ENCODE measurements at places on chromosomes 11 and 22.

DNA sequence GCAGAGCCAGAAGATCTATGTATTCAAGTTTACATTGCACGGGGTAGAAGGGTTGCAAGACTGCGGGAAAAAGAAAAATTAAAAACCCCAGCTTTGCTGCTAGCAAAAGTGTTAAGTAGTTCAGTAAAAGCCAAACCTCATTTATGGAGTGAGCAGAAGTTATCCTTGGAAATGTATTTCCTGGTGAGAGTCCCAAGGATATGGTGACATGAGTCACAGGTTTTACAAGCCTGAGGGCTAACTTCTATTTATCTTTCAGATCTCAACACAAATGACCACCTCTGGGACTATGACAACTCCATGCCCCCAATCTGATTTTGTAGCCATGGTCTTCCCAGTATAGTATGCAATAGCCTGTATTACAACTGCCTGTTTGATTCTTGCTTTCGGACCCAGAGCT, 26.1 kb downstream of the ABTB2 start:
- DNase-seq, result no peak

- DNase-seq, result no peak
These were observed 4.6 kb upstream of the ACRV1 start for GRCh38 chr11:125685228-125685627.

DNA sequence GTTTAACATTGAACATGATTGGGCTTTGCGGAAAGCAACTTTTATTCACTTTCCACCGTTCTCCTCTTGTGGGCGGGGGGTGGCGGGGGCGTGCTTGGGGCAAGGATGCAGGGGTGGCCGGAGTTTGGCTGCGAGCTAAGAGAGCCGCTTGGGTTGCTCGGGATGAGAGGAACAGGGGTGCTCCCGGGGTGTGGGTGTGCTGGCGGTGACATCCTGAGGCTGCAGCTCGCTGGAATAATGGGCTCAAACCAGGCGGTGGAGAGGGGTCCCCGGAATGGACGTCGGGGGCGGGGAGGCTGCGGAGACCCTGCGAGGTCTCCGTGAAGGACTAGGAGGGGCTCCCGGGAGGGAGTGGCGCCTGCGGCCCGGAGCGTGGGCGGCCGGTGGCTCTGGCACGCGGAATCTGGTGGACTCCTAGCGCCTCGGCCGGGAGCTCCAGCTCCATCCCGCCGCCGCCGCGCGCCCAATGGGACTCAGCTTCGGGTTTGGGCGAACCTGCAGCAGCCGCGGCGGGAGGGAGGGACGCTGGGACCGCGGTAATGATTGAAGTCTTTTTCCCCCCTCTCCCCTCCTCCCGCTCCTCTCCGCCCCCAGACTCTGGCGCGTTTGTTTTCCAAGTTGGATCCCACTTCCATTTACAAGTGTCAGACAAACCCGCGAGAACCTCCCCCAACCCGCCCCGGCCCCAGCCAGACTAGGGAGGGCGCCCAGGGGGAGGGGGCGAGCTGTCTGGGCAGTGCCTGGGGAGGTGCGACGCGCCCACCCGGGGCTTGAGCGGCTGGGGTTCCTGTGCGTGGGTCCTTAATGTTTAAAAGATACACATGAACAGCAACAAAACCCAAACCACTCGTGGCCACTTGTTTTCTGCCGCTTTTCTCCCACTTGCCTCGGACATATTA, 2.0 kb downstream of the FAT3 start:
- no peak for DNase-seq

GRCh38 chr22:31143038-31143437, 2.7 kb upstream of the PLA2G3 start:
- no peak for DNase-seq

DNA sequence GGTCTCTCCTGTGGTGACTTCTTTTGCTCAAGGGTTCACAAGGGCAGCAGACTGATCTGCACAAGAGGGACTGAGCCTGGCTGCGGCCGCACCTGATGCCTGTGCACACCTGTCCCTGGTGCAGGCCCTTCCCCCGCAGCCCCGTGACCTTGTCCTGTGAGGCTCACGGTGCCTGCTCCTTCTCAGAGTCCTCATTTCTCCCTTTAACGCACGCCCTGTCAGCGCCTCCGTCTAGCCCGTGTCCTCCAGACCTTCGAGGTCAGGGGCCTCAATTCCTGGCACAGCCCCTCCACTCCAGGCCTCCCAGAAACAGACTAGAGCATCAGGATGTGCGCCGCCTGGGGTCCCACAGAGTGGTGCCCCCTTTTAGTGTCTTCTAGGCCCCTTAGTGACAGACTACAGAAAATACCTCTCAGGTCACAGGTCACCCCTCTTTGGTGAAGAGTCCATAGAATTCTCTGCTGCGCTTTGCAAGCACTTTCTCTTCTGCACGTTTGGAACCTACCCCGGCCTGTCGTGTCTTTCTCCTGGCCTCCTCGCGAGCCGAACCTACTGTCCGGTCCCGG, 1.0 kb upstream of the DRD4 start:
- DNase-seq, result no peak

DNA sequence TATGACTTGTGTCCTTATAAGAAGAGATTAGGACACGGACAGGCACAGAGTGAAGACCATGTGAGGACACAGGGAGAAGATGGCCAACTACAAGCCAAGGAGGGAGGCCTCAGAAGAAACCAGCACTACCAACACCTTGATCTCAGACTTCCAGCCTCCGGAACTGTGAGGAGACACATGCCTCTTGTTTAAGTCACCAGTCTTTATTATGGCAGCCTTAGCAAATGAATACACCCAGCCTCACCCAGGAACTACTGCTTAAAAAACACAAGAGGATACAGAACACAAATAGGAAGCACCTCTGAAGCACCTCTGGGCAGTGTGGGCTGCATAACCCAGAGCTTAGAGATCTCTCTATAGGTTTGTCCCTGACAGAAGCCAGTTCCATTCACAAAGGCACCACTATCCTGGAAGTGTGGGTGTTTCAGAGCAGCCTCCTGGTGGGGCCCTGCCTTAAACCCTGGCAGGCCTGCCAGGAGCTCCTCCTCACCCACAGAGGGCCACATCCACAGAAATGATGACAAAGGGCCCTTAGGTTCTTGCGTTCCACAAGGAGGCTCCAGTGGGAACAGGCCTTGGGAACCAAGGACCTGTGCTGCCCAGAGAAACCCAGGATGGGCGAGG, 58.8 kb downstream of the CHRDL2 start:
- DNase-seq, result no peak

GRCh38 chr11:10979529-10979928, 121.7 kb upstream of the ZBED5 start:
- no peak for DNase-seq

DNA sequence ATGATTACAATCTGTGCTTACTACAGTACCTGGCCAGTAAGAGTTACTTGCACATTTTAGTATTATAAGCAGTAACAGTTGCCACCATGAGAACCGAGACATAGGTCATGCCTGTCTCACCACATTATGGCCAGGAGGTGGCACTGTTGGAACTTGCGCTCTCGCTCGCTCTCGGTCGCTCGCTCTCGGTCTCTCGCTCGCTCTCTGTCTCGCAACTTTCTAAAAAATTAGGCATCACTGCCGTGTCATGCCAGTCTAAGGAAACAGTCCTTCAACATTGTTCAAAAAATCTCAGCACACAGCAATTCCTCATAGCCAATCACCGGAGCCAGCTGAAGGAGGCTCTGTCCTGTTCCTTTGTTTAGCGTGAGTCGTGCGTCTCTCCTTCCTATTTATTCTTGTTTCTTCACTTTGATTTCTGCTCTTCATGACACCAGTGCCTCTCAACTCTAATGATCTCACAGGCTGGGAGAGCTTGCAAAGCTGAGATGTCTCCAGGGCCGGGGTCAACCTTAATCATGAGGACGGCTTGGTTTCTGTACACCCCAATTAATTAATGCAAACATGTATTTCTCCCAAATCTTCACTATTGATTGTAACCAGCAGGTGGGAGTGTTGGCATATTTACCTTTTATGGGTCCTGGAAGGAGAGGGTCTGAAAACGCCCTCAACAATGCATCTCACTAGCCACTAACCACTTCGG, 6.3 kb upstream of the ADAMTS8 start:
- DNase-seq, result peak; percentile 67

DNA sequence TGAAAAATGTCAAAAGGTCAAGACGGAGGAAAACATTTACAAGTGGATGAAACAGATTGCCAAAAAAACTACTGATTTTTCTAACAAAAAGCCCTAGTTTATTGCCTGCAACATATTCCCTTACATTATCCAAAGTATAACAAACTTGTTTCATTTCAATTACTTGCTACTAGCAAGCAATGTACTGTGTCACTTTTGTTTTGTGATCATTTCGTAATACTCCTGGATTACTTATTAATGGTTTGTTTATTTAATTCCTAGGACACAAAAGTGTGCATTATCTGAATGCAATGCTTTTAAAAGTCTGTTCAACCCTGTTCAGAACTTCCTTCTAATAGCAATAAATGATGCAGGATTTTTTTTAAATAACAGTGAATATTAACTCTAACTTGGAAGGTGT, 50.9 kb downstream of the CCDC34 start:
- no peak for DNase-seq

DNA sequence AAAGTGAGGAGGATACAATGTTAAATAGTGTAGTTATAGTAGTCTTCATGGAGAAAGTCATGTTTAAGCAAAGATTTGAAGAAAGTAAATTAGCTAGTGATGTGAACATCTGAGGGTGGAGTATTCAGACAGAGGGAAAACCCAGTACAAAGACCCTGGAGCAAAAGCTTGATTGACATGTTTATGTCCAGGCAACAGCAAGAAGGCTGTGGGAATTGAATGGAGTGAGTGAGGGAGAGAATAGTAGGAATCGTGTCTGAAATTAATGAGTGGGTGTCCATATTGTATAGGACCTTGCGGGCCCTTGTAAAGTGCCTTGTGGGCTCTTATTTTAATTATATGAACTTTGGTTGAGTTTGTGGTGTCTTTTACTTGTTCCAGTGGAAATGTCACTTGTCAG, 424.1 kb upstream of the KIRREL3 start:
- DNase-seq, result no peak

- no peak for DNase-seq
These were observed 653 bp downstream of the PCSK7 start for GRCh38 chr11:117230999-117231841.

DNA sequence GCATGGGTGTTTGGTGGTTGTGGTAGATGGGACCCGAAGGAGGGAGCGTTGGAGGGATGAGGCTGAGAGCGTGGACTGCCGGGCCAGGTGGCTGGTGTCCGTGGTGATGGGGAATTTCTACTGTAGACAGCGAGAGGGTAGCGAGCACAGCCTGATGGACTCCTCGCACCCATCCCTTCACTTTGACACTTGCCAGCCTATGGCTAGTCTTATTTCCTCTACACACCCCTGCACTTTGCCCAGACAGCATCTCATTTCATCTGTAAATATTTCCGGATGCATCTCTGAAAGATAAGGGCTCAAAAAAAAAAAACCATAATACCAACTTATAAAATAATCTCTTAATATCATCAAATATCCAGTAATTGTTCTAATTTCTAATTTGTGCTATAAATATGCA, 5.8 kb downstream of the OMP start:
- no peak for DNase-seq

GRCh38 chr11:20839231-20839630, 169.8 kb downstream of the NELL1 start:
- no peak for DNase-seq

GRCh38 chr11:45371251-45372115, 85.3 kb upstream of the SYT13 start:
- DNase-seq, result peak; percentile 60

DNA sequence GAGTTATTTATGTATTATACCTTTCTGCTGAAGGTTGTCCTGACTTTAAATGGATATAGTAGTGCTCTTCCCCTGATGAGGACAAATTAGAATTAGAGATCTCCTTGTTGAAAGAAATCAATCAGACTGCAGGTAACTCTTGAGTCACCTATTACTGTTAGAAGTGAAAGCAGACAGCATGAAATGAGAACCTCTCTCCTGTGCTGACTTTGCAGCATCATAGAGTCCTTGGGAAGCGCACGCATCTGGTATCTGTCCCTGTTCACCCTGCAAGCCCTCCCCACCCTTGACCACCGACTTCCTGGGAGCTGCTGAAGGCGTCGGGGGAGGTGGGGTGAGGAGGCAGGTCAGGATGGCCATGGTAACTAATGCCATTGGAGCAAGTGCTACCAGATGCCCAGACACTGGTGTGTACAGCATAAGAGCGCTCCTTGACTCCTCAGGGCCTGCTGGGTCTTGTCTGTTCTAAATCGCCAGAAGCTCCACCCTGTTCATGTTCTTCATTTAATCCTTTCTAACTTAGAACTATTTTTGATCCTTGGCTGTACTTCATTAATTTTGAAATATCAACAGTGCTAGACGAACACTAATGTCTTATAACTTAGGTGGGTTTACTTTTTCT, 143.9 kb downstream of the WNT7B start:
- DNase-seq, result no peak

GRCh38 chr11:78961247-78961646, 386.6 kb upstream of the NARS2 start:
- no peak for DNase-seq

DNA sequence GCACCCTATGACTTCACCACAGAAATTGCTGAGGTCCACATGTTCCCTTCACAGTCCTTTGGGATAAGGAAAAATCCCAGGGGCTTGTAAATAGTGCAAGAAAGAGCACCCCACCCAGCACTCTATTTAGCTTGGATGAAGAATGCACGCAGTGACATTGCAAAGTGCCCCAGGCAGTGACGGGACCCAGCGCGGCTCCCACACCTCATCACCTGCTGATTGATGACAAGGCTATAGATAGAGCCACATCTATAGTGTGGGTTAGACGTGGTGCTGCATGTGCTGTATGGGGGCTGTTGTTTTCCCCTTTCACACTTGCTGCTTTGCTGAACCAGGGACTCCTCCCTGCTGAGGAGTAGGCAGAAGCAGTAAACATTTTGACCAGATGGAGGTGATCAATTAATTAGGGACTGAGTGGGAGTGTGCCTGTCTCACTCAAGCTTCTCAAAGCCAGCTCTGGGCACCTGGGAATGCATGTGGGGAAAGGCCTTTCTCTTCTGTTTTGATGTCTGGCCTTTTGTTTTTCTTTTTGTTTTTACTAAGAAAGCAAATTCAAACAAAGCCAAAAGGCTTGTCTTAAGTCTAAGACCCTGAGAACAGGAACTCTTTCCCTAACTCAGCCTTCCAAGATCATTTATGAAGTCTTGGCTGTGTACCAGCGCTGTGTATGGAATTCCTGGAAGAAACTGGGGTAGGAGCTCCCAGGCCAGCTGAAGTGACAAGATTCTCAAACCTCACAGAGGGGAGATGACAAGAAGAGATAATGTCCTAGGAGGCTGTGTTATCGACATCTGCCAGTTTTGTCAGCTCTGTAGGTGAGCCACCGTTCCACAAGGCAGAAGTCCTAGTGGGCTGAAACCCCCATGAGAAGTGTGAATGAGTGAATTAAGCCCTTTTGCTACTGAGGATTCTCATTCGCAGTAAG, 219.7 kb downstream of the BARX2 start:
- DNase-seq, result no peak

DNA sequence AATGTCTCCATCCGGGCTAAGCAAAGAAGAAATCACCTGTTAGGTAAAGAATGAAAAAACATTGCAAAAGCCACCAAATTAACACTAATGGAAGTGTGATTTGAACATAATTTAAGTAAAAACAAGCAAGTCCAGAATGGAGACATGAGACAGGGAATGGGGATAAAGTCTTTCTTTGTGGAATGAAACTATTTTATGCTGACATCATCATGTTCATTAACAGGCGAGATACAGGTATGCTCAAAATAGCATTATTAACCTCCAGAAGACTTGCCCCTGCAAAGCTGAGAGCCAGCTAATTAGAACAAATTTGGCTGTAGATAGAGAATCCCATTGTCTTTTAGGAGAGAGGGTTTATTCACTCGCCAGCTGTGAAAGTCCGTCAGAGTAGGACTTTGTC, 4.9 kb upstream of the LARGE1 start:
- no peak for DNase-seq

- DNase-seq, result no peak
These were observed 29.4 kb upstream of the DRD2 start for GRCh38 chr11:113504586-113504985.

- no peak for DNase-seq
These were observed 7.1 kb downstream of the DDB1 start for GRCh38 chr11:61325649-61326414.

Measured in stimulated activated CD4-positive, alpha-beta T cell treated with anti-CD3 and anti-CD28 coated beads, Interleukin-4, amount 100 ng/mL, for 24 hours (primary cell).